ENCODE measurements at places on chromosomes 4 and X.

- no peak for DNase-seq
Measured at GRCh38 chrX:38860106-38861013, 59.1 kb downstream of the MID1IP1 start.

DNA sequence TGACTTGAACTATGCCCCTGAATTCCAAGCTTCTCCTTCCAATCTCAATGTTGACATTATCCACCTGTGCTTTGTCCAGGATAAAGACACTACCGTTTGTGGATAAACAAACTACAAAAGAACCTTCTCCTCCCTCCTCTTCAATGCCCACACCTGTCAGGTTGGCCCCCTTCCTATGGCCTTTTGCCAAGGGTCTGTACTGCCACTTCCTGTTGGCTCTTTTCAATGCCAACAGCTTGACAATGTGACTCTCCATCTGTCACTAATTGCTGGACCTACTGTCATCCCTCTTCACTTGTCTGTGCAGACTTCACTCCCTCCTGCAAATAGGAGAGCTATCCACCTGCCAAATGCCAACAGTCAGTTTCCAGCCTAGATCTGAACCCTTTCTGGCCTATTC lies 35.8 kb upstream of the MID1 start:
- no peak for DNase-seq

DNA sequence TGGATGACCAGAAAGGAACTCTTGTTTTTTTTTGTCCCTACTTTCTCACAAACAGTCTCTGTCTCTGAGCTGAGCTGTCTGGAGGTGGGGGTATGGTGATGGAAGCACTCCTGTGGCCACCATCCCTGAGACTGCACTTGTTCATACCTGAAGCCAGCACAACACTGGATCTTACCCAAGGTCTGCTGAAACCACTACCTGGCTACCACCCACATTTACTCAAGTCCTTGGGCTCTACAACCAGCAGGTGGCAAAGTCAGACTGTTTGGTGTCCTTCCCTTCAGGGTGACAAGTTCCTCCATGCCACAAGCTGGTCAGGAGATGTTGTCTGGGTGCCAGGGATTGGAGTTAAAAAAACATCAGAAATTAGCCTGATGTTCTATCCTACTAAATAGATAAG lies 89.7 kb downstream of the NEXMIF start:
- no peak for DNase-seq

DNA sequence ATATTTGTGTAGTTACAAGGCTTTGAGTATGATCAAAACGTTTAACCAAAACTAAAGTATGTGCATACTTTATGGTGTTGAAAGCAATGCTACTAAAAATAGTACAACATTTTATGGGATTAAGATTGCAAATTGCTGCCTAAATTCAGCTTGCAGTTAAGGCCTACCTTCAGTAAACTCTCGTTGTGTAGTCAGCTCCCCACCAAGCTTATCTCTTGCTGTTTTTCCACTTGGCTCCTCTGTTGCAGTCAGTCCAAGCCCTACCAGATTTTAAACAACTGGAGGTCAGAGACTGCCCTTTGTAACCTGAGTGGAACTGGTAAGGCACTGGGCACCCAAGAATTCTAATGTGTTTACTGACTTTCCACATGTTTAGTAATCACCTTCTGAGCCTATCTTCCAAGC lies 25.7 kb downstream of the AFF1 start:
- no peak for DNase-seq

DNA sequence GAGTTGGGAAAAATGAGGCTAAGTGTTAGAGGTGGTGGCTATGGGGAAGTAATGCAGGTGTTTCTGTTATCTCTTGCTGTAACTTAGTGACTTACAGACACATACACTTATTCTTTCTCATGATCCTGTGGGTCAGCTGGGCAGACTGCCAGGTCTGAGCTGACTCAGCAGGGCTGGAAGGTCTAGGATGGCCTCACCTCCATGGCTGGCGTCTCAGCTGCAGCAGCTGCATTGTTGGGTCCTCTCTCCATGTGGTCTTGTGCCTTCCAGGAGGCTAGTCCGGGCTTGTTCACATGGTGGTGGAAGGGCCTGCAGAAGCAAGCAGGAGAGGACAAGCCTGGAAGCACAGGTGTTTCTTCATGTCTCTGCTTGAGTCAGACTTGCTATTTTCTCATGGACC lies 172.7 kb downstream of the NHS start:
- no peak for DNase-seq

GRCh38 chrX:7115557-7115956 lies 32.0 kb upstream of the STS start:
- DNase-seq = peak; percentile 24

GRCh38 chr4:153189016-153189801 lies 15.0 kb upstream of the TRIM2 start:
- peak; percentile 78 for DNase-seq

- DNase-seq = no peak
Measured at GRCh38 chrX:77564823-77565222, 117.6 kb downstream of the FGF16 start.

GRCh38 chrX:152637649-152638442 lies at the start of gene GABRQ:
TSS of gene GABRQ (plus strand) at chrX:152637895. CDS start at chrX:152638203, 308 bp downstream.
- DNase-seq = peak; percentile 79

DNA sequence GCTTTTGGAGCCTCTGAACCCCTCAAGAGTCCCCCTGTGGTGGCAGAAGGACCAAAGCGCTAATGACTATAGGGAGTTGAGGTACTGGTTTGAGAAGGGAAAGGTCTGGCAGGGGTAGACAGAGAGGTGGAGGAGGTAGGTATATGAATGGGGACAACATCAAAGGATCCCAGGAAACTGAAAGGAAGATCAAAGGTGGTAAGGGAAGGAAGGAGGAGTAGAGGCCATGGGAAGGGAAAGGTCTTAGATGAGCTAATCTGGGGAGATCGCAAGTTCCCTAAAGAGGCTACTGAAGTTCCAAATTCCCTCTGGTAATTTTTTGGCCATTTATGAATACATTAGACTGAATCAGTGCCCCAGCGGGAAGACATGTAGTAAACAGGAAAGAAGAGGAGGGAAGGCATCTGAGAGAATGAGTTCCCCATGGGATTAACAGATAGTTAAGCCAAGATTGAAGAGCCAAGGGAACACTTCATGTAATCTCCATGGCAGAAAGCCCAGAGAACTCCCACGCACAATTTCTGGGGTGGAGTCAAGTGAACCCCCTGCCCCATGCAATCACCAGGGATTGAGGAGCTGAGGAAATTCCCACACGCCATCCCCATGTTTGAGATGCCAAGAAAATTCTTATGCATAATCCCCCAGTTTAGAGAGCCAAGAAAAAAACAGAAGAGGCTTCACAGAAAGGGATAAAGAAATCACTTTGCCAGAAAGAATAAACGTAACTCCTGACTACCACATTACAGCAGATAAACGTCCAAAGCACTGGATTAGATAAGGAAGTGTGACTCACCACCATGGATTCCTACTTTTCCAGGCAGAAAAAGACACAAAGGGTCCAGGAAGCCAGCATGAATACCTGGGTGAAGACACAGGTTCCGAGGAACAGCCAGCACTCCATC lies 25.8 kb downstream of the ZNF630 start:
- no peak for DNase-seq

DNA sequence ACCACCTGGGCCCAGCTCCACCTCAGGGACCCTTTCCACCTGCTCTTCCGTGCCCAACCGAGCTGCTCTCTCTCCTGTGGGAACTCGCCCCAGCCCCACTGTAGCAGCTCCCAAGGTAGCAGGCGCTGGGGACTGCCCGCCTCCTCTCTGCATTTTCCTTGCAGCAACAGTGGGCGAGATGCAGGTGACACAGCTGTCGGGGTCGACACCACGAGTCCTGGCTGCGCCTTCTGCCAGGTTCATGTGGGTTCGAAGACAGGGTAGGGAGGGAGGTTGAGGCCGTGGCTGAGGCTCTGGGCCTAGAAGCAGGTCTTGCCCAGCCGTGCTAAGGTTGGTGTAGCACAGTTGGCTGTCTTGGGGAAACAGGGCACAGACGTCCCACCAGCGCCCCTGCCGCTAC lies 245.2 kb upstream of the FSTL5 start:
- DNase-seq = no peak

DNA sequence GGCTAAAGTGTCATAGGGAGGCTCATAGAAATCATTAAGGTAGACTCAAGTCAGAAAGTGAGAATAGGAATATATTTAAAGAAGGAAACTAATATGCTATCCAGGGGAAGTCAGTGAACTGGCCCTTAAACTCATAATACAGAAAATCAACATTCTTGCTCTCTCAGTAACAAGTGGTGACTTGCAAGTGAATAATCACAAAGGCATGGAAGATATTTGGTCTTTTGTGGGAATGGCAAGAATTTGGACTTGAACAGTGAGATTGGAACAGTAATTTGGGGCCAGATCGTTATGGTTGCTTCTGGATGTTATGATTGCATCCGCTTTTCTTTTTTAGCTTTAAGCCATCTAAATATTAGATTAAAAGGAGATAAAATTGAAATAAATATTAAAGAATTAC lies 103.8 kb downstream of the TBC1D19 start:
- DNase-seq = no peak

DNA sequence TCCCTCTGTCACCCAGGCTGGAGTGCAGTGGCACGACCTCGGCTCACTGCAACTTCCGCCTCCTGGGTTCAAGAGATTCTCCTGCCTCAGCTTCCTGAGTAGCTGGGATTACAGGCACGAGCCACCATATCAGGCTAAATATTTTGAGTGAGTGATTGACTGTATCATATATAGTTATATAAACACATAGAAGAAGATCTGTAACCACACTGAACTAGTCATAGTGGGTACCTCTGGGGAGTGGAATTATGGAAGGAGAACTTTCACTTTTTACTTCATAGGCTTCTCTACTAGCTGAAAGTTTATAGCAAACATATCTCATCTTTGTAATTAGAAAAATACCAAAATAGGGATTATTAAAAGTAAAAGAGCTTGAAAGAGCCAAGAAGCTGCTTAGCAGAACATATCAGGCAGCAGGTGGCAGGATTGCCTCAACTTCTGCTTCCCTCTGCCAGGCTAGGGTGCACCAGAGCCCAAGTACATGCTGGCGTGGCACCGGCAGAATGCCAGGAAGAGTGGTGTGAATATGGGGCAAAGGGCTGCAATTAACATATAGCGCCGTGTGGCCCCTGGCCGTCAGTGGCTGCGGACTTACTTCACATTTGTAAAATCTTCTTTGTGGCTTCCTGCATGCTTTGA lies 39.5 kb upstream of the CD40LG start:
- DNase-seq = peak; percentile 21

DNA sequence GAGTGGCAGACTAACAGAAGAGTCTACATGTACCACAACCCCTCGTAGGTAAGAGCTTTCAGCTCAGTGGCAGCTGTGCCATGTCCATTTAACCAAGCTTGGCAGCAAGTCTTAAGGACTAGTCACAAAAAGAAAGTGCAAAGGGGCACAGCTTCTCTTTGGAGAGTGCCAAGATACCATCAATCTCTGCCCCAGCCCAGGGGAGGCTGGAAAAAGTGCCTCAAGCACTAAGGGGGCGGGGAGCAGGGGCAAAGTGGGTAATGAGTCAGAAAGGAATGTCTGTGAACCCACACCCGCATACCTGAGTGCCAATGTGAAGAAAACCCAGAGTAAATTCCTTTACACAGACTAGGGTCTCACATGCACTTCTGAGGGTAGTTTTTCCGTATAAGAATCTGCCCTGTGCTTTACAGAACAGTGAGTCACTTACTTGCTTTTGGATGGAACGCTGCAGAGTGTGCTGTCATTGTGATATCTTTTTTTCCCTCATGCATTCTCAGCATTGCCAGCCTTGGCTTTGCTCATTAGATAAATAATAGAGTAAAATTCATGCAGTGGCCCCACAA lies 219.8 kb downstream of the ZNF674 start:
- no peak for DNase-seq

- DNase-seq = no peak
Measured at GRCh38 chr4:124863040-124863545, 150.6 kb upstream of the ANKRD50 start.

GRCh38 chrX:67780694-67781109 lies 236.9 kb downstream of the AR start:
- peak; percentile 85 for DNase-seq

- DNase-seq = no peak
Measured at GRCh38 chr4:26533685-26534084, 43.4 kb upstream of the CCKAR start.

DNA sequence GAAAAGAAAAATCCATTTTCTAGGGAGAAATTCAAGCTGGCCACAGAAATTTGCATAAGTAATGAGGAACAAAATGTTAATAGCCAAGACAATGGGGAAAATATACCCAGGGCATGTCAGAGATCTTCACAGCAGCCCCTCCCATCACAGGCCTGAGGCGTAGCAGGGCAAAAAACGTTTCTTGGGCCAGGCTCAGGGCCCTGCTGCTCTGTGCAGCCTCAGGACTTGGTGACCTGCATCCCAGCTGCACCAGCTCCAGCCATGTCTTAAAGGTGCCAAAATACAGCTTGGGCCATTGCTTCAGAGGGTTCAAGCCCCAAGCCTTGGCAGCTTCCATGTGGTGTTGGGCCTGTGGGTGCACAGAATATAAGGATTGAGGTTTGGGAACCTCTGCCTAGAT lies 32.1 kb upstream of the TMPRSS11B start:
- DNase-seq = no peak

- DNase-seq = no peak
Measured at GRCh38 chr4:114926583-114926982, 186.8 kb downstream of the NDST4 start.

DNA sequence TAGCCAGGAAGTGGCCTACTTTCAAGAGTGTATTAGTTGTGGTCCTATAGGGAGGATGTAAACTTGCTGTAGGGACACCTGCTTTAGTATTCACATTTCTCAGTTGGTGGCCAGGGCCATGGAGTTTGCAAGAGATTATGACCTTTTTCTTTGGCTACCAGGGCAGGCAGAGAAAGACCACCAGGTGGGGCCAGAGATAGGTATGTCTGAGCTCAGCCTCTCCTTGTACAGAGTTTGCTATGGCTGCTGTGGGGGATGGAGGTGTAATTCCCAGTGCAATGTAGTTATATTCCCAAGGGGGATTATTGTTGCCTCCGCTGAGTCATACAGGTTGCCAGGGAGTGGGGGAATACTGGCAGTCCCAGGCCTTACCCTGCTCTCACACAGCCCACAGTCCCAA lies 26.3 kb upstream of the DACH2 start:
- no peak for DNase-seq

GRCh38 chrX:76029385-76029784 lies 143.5 kb upstream of the PBDC1 start:
- no peak for DNase-seq

- DNase-seq = no peak
Measured at GRCh38 chr4:23327120-23327519, 562.7 kb downstream of the PPARGC1A start.

DNA sequence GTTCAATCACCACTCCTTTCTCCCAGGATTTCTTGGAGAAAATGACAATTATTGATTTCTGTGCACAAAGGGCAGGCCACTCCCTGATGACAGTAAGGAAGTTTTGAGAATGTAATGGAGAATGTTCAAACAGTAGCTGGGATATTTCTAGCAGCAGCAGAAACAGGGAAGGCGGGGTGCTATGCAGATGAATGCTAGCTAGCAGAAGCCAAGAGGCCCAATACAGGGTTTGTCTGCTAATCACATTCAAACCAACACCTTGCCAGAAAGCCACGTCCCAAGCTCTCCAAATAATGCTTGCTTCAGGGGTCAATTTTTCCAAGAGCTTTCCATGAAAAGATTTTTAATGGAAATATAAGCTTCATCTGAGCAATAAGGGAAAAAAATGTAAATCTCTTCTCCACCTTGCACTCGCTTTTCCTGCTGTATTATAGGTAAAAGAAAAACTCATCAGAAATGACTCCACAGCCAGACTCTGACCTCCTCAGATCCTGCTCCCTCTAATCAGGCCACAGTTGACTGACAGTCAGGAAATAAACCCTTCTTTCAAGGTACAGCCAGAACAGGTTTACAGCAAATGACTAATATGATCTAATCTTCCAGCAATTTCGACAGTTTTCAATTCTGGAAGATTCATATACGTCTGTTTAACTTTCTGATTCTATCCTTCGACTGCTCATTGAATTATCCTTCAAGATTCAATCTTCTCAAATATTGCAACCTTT lies 84.7 kb upstream of the PCDH19 start:
- DNase-seq = peak; percentile 57
